Amygdala (tissue), 56 donors: ENCODE measurements at places on chromosomes 6 and 20.

DNA sequence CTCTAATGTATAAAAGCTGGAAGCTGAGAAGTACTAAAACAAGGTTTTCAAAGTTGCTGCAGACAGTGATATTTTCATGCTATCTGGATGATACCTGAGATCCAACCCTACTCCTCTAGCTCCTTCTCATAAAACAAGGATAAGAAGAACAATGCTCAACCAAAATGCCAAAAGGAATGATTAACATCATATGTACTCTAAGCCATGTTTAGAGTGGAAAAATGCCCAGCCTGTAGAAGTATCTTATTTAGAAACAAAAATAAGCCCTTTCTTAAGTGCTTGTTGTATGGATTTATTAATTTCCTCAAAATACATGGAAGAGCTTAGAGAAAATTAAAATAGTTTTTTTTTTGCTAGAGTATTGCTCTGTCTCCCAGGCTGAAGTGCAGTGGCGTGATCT, 23.7 kb downstream of the ECHDC1 start:
- DNase-seq, result no peak

DNA sequence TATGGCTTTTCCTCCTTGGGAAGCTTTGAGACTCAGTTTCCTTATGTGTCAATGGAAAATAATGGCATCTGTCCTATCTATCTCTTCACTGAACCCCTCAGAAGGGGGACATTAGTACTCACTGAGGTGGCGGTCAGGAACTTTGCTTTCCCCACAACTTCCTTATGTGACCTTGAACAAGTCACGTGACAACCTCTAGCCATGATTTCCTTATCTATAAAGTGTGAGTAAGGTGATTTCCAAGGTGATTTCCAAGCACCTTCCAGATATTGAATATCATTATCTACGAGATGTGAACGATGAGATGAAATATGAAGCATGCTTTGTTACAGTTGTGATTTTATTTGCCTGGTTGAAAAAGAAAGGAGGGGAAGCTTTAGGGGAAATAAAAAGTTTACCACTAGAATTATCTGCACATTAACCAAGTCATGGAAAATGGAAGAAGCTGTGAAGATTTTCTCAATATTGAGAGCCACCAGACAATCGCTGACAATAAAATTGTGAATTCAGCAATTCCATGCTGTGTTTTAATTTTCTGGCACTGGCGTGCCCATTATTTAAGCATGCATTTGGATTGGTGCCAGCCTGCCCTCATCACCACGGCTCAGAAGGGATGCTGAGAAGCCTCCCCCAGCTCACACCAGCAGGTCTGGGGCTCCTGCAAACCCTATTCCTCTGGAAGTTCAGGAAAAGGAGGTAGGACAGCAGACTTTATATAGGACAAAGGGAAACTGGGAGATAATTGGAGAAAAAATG, 255.3 kb downstream of the CD83 start:
- DNase-seq, result no peak

GRCh38 chr6:80004173-80005072, at the start of gene TTK:
Gene TTK, plus strand, starts transcription at chr6:80004649. Its CDS starts 1,195 bp downstream, at chr6:80005844.
- peak; percentile 71 for DNase-seq

DNA sequence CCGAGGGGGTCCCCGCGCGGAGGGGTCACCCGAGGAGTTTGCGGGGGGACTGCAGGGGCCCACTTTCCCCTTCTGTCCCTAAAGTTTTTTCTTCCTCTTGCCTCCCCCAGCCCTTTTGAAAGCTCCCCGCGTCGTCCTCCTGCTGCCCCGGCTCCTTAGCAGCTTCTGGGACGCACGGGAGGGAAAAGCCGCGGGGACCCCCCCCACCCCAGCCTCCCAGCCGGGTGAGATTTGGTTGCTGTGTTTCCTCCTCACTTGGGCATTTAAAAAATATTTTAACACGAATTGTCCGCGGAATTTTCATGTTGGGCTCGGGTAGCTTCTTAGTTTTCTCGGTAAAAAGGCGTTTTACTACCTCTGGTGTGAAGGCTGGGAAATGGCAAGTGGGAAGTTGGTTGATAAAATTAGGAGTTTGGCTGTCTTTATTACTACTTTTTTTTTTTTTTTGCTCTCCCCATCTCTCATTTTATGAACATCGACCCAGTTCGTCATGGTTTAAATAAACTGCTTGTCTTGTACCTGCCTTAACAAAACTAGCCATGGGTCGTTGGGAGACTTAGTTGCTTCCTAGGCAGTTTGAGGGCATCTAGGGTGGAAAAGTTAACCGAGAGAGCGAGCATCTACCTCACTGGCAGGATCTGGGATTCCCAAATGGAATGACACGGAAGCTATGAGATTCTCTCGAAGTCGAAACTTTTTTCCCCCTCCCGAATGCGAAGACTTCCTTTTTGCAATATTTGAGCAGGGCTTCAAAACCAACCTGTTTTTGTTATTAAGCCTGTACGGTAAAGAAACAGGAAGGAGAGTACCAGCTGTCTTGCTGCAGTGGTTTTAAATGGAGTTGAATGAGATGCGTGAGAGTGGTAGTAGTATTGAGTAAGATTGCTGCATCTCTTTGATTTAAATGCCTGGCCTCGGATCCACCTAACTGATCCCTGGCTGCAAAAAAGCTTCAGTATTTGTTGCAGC, 868 bp downstream of the NCOA3 start:
- DNase-seq, result no peak

- no peak for DNase-seq
Measured at GRCh38 chr20:62451970-62452369, 23.8 kb downstream of the GATA5 start.

DNA sequence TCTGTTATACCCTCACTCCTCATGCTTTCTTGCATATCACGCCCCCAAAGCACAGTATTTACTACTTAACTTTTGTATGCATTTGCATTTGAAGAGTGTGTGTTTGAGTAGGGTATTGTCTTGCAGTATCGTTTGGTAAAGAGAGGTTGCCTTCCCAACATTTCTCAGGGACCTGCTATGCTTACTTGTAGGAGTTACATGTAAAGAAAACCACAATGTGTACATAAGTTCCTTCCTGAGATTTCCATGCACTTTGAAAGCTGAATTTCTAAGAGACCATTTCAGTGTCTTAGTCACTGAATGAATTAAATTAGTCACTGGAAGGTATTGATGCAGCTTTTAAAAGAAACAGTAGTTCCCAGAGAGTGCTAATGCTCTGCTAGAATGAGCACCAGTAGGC, 159.3 kb upstream of the LAMA2 start:
- DNase-seq, result no peak

DNA sequence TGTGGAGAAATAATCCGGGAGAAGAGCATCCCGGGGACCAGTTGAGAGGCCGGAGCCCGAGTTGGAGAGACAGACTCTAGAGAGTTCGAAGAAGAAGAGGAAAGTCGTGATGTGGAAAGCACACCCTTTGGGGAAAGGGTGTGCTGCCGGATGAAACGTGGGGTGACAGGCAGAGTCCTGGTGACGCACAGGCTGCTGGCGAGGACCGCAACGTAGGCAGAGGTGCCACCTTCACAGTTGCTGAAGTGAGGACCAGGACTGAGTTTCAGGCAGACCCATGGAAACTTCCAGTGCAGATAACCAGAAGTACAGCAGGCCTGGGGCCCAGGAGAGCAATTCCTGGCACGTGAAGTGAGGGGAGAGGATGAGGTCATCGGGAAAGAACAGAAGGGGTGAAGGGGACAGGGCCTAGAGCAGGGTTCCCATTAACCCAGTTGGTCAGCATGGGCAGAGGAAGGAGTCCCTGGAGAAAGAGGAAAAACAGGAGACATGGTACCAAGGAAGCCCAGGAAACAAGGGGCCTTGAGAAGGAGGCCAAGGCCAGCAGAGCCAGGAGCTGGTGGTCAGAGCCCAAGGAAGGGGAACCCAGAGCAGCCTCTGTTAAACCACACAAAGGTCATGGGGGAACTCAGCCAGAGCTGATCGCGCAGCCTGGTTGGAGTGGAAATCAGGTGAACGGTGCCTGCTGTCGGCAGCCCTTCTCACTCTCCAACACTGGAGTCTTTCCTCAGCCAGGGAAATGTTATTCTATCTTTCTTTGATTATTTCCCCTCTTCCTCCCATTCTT, 84.1 kb downstream of the PRND start:
- DNase-seq, result no peak

GRCh38 chr6:119459207-119459974, 109.8 kb upstream of the MAN1A1 start:
- no peak for DNase-seq

DNA sequence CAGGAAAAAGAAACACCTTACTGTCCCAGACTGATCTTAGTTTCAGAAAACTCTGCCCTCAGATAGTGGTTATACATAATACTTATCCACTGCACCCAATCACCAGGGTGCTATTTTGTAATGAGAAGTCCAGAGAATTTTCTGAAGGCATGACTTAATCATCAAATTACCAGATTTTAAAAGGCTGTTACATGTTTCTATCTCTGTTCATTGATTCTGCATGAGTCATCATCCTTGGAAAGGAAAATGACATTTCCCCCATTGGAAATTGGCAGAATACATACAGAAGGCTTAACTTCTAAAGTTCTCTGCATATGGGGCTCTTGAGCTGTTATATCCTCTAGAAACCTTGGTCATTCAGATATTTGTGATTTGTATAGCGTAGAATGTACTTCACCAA, 587.9 kb upstream of the FLRT3 start:
- DNase-seq, result no peak

GRCh38 chr20:57198132-57199072, 68.0 kb downstream of the BMP7 start:
- no peak for DNase-seq

DNA sequence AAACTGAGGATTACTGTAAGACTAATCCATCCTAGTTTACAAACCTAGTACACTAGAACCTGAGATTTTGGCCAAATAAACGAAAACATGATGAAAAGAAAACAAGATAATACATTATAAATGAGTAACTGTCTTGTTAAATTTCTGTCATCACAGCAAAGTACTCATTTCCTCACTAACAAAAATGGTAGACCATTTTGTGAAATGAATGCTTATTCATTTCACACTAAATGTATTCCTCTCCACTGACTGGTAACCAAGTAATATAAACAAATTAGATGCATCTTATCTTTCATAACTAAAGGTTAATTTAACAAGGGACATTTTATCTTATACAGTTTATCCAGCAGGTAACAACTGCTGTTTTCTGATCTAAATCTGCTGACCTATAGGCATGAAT, 143.7 kb downstream of the REV3L start:
- DNase-seq, result no peak

DNA sequence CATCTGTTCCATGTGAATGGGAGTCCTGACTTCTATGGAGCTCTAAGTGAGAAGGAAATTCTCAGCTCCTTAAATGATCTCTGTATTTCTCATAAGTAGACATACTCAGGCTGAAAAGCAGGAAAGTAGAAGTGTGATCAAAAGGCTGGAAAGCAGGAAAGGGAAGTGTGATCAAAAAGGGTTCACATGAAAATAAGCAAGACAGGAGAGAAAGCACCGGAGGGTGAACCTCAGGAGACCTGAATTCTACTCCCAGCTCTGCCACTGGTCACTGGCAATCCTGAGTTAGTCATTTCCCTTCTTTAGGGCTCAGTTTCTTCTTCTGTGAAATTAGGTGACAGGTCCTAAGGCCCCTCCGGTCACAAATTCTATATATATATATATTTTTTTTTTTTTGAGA, 55.5 kb upstream of the TRERF1 start:
- no peak for DNase-seq

GRCh38 chr6:24540197-24540596, 45.4 kb downstream of the ALDH5A1 start:
- DNase-seq, result no peak

GRCh38 chr20:2301164-2301622, 5.4 kb downstream of the TGM3 start:
- no peak for DNase-seq

- DNase-seq, result no peak
Measured at GRCh38 chr6:144515761-144516160, 230.6 kb downstream of the UTRN start.

GRCh38 chr6:157552081-157552747, 171.2 kb downstream of the ZDHHC14 start:
- no peak for DNase-seq

DNA sequence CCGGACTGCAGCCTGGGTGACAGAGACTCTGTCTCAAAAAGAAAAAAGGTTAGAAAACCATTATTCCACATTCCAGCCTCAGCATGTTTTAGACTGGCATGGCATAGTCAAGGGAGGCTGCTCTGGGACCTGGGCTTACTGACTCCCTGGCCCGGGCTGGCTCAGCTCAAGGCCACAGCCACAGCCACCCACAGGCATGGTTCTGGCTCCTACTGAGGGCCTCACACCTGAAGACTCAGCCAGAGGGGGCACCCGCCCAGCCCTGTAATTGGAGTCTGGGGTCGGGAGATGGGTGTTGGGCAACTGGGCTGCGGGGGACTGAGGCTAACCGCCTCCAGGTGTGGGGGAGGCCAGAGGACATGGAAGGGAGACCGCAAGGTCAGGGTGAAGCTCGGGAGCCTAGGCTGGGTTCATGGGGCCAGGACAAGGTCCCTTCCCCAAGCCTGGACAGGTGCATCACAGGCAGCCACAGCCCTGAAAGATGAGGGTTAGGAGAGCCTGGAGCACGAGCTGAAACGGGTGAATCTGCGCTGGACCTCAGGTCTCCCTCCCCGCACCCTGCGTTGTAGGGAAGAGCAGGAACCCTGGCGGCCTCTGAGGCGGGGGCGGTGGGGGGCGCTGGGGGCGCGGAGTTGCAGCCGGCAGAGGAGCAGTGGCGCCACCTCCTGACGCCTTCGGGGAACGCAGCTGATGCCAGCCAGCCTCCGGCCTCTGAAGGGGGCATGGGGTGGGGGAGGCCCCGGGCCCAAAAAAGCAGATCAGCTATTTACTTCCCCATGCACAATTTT, 67.7 kb upstream of the SRSF6 start:
- DNase-seq, result no peak

- DNase-seq, result no peak
Measured at GRCh38 chr6:110761371-110761770, 53.9 kb downstream of the CDK19 start.

DNA sequence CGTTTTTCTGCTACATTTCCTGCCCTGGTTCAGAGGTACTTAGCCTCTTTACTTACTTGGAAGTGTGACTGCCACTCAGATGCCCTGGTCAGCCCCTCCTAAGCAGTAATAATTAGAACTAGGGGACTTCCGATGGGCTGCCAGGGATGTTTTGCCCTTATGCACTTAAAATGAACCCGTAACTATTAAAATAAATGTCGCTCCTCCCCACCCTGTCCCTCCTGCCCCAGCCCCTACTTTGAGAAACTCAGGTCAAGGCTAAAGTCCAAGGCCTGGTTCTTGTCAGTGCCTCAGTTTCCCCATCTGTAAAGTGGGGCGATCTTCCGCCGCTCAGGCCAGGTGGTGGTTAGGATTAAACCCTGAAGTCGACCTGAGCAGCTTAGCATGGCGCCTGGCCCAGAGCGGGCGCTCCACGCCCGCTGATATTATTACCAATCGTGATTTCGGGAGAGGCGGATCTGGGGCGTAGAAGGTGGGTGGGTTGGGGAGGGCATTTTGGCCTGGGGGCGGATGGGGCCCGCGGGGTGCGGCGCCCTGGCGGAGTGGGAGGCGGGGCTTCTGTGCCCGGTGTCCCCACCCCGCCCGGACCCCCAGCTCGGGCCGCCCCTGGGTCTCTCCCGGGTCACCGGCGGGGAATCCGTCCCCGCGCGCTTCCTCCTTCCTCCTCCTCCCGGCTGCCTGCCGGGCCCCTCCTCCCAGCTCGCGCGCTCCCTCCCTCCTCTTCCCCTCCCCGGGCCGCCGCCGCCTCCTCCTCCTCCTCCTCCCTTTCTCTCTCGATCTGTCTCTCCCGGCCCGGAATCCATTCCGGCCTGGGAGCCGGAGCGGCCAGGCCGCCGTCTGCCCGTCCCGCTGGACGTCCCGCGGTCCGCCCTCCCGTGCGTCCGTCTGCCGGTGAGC, at the start of gene SRC:
Gene SRC, plus strand, starts transcription at position 802 of the 897 bp plus-strand sequence. CDS start 38,014 bp downstream, outside the sequence.
- DNase-seq, result peak; percentile 21

- no peak for DNase-seq
Measured at GRCh38 chr6:111672761-111673450, 67.2 kb upstream of the TRAF3IP2 start.
